ENCODE measurements at places on chromosomes 1 and 21. TPM values are rescaled to one million over a fixed set of nuclear protein-coding genes. Genes with fewer than 3 reads are reported as not detected.

DNA sequence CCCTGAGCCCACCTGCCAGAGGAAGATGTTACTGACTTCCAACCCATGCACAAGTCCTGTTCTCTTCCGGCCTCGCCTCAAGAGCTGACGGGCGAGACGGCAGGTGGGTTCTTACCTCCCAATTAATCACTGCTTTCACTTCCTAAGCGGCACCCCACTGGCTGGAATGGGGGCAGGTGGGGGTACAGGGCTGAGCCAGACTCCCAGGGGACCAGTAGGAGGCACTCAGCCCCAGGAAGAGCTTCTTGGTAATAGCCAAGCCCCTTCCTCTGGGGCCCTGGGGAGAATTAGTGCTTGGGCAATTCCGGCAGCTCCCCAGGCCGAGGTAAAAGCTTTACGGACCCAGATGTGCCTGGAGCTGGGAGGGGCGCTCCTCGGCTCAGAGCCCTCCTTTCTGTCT lies 9.7 kb downstream of the CNTN2 start:
- H3K27me3 ChIP-seq, result no peaks in the 10 kb centered on the region
- no peak overlapping the region for H3K27ac ChIP-seq
- no peaks in the 10 kb centered on the region for H3K4me1 ChIP-seq
- no peak for DNase-seq

- H3K27ac ChIP-seq, result no peak overlapping the region
- no peak overlapping the region for H3K4me3 ChIP-seq
- no peaks in the 10 kb centered on the region for H3K4me1 ChIP-seq
- H3K27me3 ChIP-seq, result peaks cover 8% of the 10 kb centered on the region
- no peak for DNase-seq
- H3K36me3 ChIP-seq, result no peaks in the 10 kb centered on the region
Measured at GRCh38 chr21:14300074-14300473, 82.9 kb downstream of the HSPA13 start.

DNA sequence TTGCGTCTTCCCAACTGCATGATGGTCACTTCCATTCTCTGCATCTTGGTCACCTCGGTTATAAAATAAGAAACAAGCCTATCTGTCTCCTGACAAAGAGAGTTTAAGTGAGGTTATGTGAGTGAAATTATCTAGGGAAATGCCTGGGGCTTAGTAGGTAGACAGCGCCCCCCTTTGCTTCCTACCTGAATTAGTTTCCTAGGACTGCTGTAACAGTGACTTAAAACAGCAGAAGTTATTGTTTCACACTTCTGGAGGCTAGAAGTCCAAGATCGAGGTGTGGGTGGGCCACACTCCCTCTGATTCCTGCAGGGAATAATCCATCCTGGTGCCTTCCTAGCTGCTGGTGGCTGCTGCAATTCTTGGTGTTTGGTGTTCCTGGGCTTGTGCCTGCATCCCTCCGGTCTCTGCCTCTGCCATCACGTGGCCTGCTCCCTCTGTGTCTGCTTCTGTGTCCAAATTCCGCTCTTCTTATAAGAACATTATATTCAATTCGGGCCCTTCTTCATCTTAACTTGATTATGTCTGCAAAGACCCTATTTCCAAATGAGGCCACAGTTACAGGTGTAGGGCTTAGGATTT lies 92.6 kb downstream of the IGSF21 start:
- no peaks in the 10 kb centered on the region for H3K36me3 ChIP-seq
- H3K27me3 ChIP-seq, result peaks cover 62% of the 10 kb centered on the region
- H3K4me3 ChIP-seq, result no peak overlapping the region
- DNase-seq, result no peak

DNA sequence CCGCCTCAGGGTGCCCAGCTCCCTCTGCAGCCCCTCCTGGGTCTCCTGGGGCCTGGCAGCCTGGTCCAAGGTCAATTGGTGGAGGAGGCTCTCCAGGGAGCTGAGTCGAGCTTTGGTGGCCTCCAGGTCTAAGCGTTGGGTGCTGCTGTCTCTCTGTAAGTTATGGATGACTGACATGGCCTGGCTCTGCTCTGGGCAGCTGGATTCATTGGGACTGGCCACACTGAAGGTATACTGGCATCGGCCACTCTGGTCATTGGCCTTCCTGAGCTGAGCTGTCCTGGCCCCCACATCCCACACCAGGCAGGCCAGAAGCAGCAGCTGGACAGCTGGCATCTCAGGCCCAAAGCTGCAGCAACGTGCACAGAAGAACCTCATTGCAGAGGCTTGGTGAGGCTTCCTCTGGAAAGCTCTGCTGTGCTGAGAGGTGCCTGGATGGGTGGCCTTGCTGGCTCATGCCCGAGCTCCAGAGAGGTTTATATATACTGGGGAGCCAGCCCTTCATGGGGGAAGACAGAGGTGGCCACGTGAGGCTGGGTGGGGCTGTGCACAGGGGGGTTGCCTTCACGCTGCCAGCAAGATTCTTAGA lies at the start of gene MYOC:
MYOC (minus strand) TSS at position 455 of the 589 bp plus-strand sequence; CDS start at position 378, 77 bp downstream.
- peaks cover 18% of the 10 kb centered on the region for H3K27me3 ChIP-seq
- no peak for DNase-seq
- no peak within 1 kb of the TSS for H3K4me3 ChIP-seq
- H3K36me3 ChIP-seq, result no peaks in the 10 kb centered on the region
- peaks cover 8% of the 10 kb centered on the region for H3K4me1 ChIP-seq

GRCh38 chr1:205168291-205168690 lies 43.2 kb downstream of the DSTYK start:
- peaks cover 52% of the 10 kb centered on the region for H3K36me3 ChIP-seq
- H3K27me3 ChIP-seq, result no peaks in the 10 kb centered on the region
- peaks cover 28% of the 10 kb centered on the region for H3K4me1 ChIP-seq
- DNase-seq, result no peak
- no peak overlapping the region for H3K4me3 ChIP-seq

DNA sequence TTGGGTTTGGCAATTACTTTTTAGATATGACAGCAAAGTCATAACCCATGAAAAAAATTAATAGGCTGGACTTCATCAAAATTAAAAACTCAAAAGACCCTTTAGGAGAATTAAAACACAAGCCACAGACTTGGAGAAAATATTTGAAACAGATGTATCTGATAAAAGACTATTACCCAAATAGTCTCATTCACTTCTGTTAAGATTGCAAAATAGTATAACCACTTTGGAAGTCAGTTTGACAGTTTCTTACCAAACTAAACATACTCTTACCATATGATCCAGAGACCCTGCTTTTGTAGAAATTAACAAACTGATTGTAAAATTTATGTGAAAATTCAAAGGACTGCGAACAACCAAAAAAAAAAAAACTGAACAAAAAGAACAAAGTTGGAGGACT lies 32.5 kb upstream of the SLC44A3 start:
- no peak overlapping the region for H3K4me3 ChIP-seq
- H3K36me3 ChIP-seq, result no peaks in the 10 kb centered on the region
- H3K27me3 ChIP-seq, result peaks cover 9% of the 10 kb centered on the region
- H3K27ac ChIP-seq, result no peak overlapping the region
- no peak for DNase-seq
- peaks cover 3% of the 10 kb centered on the region for H3K4me1 ChIP-seq

UTS2 gene
- total RNA-seq, result 0.19 TPM

FAM43B gene
- not detected for total RNA-seq

LCE2A gene
- not detected for total RNA-seq

All from activated naive CD8-positive, alpha-beta T cell treated with anti-CD3 and anti-CD28 coated beads for 36 hours (primary cell).